Thymus (tissue), 14 donors: ENCODE measurements at places on chromosomes 1 and 21.
A peak's percentile ranks its signal among the peaks of the same experiment; 100 is the strongest.

DNA sequence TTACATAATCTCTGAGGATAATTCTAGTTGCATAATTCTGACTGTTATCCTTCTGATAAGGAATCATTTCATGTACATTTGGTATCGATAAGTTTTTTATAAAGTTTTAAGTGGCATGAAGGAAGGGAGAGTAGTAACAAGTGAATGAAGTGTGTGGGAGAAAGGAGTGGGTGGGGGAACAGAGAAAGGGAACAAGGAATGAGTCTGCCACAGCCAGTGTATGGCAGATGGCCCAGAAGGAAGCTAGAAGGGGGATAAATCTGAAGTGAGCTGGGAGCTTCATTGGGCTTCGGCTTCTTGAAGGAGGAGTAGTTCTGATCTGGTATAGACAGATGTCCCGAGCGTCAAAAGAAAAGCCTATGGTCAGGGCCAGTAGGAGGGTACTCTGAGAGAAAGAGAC, 18.6 kb downstream of the ZBTB40 start:
- DNase-seq = no peak

GRCh38 chr21:36022427-36023091, 37.8 kb downstream of the SETD4 start:
- no peak for DNase-seq

DNA sequence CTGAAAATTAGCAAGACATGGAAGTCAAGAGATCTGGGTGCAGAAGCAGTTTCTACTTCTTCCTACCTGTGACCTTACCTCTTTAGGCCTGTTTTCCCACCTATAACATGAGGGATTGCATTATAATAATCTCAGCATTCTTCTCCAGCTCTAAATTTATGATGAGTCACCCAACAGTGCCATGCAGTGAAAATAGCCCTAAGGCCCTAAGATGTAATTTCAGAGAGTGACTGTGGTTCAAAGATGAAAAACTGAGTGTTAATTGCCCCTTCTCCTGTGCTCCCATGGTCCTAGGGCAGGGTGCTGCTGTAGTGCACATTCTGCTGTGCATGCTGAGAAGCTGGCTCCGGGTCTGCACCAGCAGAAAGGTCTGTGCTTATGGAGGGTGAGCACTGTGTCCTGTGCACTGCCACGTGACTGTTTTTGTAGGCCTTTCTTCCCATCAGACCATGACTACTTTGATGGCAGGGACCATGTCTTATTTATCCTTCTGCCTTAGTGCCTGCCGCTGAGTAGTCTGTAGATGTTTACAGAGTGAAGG, 29.7 kb downstream of the JUN start:
- no peak for DNase-seq

- no peak for DNase-seq
Observed at GRCh38 chr1:163747261-163747660, 425.5 kb downstream of the NUF2 start.

- no peak for DNase-seq
Observed at GRCh38 chr1:43773821-43774220, 66.5 kb downstream of the ST3GAL3 start.

- no peak for DNase-seq
Observed at GRCh38 chr1:3543076-3544039, 68.0 kb downstream of the MEGF6 start.

GRCh38 chr1:167905182-167905581, 8.8 kb downstream of the ADCY10 start:
- DNase-seq = no peak

- no peak for DNase-seq
Observed at GRCh38 chr1:196142111-196142640, 466.1 kb downstream of the KCNT2 start.

- no peak for DNase-seq
Observed at GRCh38 chr1:16906873-16907272, 11.1 kb downstream of the RNU1-2 start.

- no peak for DNase-seq
Observed at GRCh38 chr1:82441402-82441801, 640.7 kb downstream of the ADGRL2 start.

GRCh38 chr1:221149111-221149510, 269.9 kb downstream of the HLX start:
- DNase-seq = no peak

- DNase-seq = peak; percentile 57
Observed at GRCh38 chr1:200558866-200559459, 61.6 kb downstream of the KIF14 start.

DNA sequence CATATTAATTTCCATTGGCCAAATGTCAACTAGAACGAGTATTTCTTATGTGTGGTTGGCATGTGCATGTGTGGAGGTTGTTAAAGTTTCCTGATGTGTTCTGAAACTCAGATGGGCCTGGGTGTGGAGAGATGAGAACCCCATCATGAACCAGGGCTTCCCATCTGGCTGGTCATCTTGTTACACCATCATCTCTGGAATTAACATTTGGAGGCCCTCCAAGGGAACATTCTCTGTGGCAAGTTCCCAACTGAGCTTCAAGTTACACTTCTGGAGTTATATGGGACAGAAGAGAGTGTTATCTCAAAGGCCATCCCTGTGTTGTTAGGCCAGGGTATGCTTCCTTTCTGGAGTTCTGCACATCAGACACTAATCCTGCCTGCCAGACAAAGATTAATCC, 183.6 kb downstream of the TTLL7 start:
- no peak for DNase-seq

- no peak for DNase-seq
Observed at GRCh38 chr1:76191561-76191960, 117.0 kb downstream of the ST6GALNAC3 start.
